Skeletal muscle cell (primary cell): ENCODE measurements at places on chromosomes 16 and 17.

DNA sequence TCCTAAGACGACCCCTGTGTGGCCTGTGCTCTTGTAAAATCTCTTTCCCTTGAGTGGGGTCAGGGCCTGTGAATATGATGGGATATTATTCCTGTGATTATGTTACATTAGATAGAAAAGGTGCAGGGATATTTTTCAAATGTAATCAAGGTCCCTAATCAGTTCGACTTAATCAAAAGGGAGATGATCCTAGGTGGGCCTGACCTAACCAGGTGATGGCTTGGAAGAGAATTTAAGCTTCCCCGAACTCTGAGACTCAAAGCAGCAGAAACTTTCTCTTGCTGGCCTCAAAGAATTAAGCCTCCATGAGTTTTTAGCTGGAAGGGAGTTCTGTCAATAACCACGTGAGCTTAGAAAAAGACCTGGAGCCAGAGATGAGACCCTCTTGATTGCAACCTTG, 124.7 kb downstream of the MAF start:
- no peak for DNase-seq

DNA sequence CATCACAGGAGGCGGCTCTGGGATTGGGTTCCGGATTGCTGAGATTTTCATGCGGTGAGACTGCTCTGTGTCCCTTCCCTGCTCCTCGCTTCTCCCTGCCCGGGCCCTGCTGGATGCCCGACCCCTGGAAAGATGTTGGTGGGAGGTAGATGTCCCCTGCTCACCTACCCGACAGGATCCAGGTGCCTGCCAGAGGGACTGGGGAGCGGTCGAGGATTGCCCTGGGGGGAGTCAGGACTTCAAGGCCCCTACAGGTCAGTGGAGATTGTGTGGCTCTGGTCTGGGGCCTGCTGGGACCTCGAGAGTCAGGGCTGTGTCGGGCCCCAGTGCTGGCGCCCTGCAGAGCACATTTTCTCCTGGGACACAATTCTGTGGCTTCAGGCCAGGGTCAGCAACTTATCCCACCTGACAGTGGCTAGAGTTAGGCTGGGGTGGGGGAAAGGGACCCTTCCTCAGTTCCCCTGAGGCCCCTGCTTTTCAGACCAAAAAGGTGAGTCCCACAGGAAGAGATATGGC, 3.3 kb downstream of the DECR2 start:
- no peak for DNase-seq

GRCh38 chr16:3868556-3868955, 12.0 kb downstream of the CREBBP start:
- no peak for DNase-seq

GRCh38 chr17:66476014-66476413, 173.6 kb downstream of the PRKCA start:
- DNase-seq, result no peak

GRCh38 chr17:66702106-66702936, 132.6 kb upstream of the CACNG5 start:
- no peak for DNase-seq

- no peak for DNase-seq
Measured at GRCh38 chr17:51765282-51766135, 393.0 kb downstream of the CA10 start.

- DNase-seq, result no peak
Measured at GRCh38 chr17:4676791-4677190, 27.1 kb downstream of the PELP1 start.

GRCh38 chr16:54207837-54208236, 78.8 kb downstream of the IRX3 start:
- no peak for DNase-seq

DNA sequence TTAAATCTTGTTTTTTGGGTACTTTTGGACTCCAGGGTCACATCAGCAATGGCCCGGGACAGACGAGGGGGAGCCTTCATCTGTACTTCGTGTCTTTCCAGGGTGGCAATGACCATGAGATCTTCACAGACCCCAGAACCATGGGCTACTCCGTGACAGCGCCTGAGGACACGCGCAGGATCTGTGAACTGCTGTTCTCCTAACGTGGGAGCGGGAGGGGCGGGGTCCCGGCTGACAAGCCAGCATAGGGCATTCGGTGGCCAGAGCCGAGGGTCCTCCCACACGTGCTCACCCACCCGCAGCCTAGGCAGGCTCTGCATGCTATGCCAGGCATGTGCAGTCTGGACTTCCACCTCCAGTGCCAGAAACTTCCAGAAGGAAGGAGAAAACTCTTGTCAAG, 21.2 kb downstream of the CARHSP1 start:
- no peak for DNase-seq

GRCh38 chr17:75645889-75646637, 12.8 kb downstream of the SMIM5 start:
- no peak for DNase-seq

DNA sequence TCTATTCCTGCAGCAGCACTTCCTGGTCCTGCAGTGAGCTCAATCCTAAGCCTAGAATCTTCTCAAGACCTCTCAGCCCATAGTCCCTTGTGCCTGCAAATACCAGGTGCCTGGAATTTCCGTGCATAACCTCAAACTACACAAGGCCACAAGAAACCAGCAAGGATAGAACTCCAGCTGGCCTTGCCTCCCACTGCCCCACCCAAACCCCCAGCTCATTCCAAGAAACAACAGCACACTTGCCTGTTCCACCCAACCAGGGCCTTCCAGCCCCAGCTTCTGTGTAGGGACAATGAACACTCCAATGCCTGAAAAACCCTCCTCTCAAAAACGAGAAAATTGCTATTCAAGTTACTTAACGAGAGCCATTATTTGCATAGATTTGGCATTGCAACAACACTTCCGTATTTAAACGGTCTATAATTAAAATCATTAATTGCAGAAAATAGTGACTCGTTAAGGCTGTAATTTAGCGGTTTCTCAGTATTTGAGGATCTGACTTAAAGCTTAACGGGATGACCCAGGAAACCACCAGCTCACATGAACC, 147.0 kb downstream of the C16orf78 start:
- DNase-seq, result no peak

DNA sequence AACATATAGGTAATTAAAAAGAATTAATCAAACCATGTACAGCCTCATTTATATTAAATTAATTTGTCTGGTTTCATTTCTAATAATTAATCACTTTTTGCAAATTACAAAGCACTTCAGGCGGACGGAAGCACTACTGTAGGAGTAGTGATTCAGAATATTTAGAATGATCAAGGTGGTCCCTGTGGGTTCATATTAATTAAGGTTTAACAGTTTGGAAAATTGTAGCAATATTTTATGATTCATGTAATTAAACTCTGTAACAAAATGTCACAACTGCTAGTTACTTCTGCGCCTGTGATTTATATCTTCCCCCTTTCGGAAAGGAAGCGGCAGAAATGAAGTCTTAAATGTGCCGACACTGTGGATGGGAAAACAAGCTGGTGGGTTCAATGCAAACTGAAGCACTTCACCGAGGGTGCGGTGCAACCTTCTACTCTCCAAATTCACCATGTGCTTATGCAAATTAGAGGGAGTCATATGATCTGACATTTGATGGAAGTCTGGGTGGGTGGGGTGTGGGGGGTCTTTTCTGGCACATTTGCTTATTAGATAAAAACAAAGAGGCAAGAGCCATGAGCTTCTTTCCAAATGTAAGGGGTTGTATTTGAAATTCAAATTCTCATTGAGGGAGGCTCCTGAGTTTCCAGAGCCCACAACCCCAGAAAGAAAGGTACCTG, 679.4 kb downstream of the TOX3 start:
- no peak for DNase-seq

GRCh38 chr17:44601539-44601938, 44.3 kb downstream of the FZD2 start:
- no peak for DNase-seq

DNA sequence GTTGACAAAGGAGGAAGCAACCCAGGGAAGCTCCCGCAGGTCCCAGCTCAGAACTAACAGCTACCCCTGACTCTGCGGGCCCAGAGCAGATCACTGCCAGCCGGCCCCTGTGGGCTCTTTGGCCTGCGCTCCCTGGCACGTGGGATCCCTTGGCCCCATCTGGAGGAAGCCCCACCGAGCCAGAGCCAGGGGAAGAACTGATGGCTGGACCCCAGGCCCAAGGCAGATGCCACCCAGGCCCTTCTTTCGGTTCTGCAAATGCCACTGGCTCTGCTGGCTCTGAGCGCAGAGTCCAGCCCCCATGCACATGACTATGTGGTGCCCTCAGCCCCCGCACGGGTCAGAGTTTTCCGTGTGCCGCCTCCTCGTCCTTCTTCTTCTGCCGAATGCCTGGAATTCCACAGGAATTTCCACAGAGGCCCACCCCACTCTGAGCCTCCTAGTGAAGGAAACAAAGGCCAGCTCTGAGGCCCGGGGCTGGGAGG, 35.8 kb upstream of the SNN start:
- DNase-seq, result peak; percentile 51

DNA sequence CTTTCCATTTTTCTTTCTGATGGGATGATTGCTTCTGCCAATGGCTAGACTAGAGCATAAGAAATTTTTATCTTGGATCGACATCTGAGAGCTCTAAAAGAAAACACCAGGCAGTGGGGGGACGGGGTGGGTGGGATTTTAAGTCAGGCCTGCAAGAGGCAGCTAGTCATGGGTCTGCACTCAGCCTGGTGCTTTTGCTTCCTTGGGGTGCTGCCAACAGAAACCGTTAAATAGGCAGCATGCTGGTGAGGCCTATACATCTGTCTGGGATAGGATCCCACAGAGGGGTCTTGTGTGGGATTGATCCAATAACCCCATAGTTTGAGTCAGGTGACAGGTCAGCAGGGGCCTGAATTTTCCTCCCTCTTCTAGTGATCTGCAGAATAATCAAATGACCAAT, 26.9 kb downstream of the ZNRF1 start:
- DNase-seq, result no peak

DNA sequence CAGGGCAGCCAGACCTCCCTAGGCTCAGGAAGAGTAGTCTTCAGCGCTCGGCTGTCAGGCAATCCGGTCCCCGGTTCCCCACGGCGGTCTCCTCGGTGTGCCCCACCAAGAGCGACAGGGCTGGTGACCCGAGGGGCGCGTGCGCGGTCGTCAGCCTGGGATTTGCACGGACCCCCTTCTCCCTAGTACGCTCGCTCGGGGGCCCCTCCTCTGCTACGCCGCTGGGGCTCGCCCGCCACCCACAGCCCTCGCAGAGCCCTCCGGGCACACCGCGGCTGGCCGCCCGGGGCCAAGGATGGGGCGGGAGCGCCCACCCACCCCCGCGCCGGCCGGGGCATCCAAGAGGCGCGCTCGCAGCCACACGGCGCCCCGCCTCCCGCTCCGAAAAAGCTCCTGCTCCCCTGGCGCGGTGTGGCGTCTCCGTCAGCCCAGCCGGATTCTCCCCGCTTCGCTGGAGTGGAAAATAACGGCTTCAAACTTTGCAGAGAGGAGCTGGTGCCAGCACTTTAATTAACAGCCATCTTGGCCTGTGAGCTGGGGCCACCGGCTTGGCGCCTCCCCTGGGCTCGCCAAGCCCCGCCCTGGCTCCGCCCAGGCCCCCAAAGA, 2.1 kb upstream of the C1QL1 start:
- no peak for DNase-seq

DNA sequence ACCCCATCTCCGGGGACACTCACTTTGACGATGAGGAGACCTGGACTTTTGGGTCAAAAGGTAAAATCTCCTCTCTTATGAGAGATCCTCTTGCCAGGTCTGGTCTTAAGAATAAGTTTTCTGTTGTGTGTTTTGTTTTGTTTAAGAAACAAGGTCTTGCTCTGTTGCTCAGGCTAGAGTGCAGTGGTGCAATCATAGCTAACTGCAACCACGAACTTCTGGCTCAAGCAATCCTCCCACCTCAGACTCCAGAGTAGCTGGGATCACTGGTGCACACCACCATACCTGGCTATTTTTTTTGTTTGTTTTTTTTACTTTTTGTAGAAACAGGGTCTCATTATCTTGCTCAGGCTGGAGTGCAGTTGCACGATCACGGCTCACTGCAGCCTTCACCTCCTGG, 4.1 kb downstream of the MMP25 start:
- no peak for DNase-seq

GRCh38 chr17:9200699-9201359, 179.5 kb downstream of the NTN1 start:
- no peak for DNase-seq
